Stimulated activated CD4-positive, alpha-beta T cell treated with anti-CD3 and anti-CD28 coated beads, Interleukin-4, amount 100 ng/mL, for 1 hour (primary cell): ENCODE measurements at places on chromosomes 1 and 21.

- no peak for DNase-seq
Measured at GRCh38 chr1:232648316-232648715, 18.4 kb upstream of the SIPA1L2 start.

DNA sequence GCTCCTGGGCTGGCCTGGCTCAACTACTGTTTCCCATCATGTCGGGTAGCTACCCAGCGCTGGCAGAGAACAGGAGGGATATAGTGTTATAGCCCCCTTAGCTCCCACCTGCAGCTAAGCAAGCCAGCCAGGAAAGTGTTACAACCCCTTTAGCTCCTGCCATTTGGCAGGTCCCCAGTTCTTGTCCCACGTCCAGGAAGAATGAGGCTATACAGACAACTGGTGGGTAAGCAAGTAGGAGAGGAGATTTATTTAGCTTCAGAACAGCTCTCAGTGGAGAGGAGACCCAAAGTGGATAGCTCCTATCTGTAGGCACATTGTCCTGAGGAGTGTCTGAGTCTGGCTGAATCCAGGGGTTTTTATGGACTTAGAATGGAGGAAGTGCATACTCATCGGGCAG is 741.1 kb upstream of the B3GALT2 start:
- DNase-seq, result no peak

GRCh38 chr1:23469372-23469982 is 14.5 kb downstream of the ASAP3 start:
- no peak for DNase-seq

DNA sequence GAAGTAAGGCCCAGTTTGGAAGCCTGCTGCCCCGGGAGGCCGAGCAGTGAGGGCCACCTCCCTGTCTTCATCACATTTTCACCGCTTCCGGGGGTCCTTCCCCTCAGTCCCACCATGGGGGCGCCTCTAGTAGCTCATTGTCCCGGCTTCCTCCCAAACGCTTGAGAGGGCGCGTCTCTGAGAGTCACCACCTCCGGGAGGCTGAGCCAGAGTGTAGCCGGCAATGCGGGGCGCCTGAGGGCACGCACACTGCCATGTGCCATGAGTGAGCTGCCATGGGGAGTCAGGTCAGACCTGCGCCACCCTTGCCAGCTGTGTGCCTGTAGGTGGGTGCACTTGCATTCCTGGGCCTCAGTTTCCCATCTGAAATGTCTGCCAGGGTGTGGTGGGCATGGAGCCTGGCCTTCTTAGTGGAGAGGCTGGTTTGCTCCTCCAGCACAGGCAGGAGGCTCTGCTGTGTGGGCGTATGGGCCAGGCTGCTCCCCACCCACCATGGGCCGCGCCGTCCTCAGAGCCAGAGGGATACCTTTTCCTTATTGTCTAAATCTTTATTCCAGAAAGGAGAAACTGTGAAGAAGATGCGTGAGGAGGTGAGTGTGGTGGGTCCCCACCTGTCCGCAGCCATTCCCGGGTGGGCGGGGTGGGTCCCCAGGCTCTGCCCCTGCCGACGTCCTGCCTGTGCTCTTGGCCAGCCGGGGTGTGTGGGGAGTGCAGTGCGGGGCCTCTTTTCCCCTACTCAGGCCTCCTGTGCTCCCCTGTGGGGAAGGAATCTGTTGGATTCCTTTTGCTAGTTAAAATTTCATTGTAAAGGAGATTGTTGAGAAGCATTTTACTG is 81.3 kb upstream of the COL6A1 start:
- DNase-seq, result no peak

DNA sequence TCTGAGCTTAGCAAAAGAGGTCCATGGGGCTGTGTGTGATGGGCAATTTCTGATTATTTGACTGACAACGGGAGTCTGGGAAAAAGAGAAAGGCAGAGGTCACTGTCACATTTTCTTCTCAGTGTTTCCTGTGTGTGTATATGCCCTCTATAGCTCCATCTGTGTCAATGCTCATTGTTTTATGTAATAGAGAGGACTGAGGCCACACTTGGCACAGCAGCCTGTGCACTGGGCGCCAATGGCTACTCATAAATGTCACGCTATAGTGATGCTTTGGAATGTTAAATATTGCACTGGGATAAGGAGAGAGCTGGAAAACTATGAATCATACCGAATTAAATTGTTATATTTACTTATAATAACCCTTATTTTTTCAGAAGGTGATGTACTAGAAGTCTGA is 365.4 kb downstream of the NEGR1 start:
- no peak for DNase-seq
